Right atrium auricular region (tissue), 2 donors: ENCODE measurements at places on chromosomes 5 and 9.

DNA sequence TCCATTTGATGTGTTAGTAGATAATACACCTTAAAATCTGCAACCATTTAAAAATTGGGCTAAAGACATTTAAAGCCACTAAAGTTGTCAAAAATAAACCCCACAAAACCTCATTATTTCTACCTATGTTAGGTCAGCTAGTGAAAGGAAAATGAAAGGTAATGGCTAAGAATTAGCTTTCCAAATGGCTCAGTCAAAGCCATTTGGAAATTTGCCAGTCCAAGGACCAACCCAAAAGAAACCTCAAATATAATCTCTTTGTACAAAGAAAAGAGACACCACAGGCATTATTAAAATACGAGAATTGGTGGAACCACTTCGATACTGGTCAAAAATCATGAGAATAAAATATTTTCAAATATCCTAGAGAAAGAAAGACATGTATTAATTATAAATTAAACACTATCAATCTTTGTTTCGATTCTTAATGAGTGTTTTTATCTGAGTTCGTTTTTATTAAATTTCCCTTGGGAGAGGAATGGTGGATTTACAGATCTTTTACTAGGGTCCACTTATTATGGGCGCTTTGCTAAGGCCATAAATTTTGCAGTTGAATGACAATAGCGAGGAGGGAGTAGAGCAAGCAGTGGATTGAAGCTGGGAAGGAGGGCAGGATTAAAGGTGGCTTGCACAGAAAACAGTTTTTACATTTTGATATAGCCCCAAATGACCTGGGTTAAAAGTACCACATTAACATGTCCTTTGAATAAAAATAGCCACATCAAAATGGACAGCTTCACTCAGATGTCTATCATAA, 116.8 kb upstream of the SHB start:
- no peak for DNase-seq
- no peaks in the 10 kb centered on the region for H3K27me3 ChIP-seq
- no peak overlapping the region for H3K27ac ChIP-seq
- no peaks in the 10 kb centered on the region for H3K4me1 ChIP-seq
- no peaks in the 10 kb centered on the region for H3K36me3 ChIP-seq

GRCh38 chr5:58972301-58972700, 389.4 kb downstream of the RAB3C start:
- H3K4me3 ChIP-seq: no peak overlapping the region
- no peak overlapping the region for H3K27ac ChIP-seq
- no peaks in the 10 kb centered on the region for H3K27me3 ChIP-seq
- DNase-seq: no peak
- peaks cover 39% of the 10 kb centered on the region for H3K36me3 ChIP-seq

GRCh38 chr5:102789469-102789868, 34.4 kb downstream of the PAM start:
- no peak overlapping the region for H3K4me3 ChIP-seq
- H3K27ac ChIP-seq: no peak overlapping the region
- H3K36me3 ChIP-seq: no peaks in the 10 kb centered on the region

GRCh38 chr9:111900151-111900857, 3.7 kb downstream of the UGCG start:
- H3K4me1 ChIP-seq: peaks cover 69% of the 10 kb centered on the region
- no peaks in the 10 kb centered on the region for H3K27me3 ChIP-seq
- no peak for DNase-seq
- no peak overlapping the region for H3K4me3 ChIP-seq

- DNase-seq: no peak
- H3K27ac ChIP-seq: no peak overlapping the region
- no peaks in the 10 kb centered on the region for H3K4me1 ChIP-seq
- H3K4me3 ChIP-seq: no peak overlapping the region
- no peaks in the 10 kb centered on the region for H3K27me3 ChIP-seq
These were observed 123.0 kb upstream of the MTAP start for GRCh38 chr9:21679432-21679831.
